Ammon's horn (tissue), 1 donor: ENCODE measurements at places on chromosomes 3 and 15.

DNA sequence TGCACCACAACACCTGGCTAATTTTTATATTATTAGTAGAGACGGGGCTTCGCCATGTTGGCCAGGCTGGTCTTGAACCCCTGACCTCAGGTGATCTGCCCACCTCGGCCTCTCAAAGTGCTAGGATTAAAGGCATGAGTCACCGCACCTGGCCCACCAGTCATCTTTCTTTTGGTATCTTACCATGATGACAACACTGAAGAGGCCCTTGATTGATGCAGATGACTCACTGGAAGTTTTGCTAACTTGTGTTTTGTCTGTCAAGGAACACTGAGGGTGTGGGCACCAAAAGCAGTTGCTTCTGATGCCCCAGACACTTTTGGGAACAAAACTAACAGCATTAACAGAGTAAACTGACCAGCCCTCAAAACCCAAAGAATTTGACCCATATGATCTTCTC is 88.3 kb downstream of the MYO5A start:
- no peak for DNase-seq

GRCh38 chr3:115236496-115236895 is 89.4 kb upstream of the ZBTB20 start:
- no peak for DNase-seq

- DNase-seq, result peak; percentile 89
Measured at GRCh38 chr3:17967111-17967510, 224.7 kb upstream of the TBC1D5 start.

GRCh38 chr3:108548886-108549285 is 38.5 kb upstream of the MYH15 start:
- no peak for DNase-seq

DNA sequence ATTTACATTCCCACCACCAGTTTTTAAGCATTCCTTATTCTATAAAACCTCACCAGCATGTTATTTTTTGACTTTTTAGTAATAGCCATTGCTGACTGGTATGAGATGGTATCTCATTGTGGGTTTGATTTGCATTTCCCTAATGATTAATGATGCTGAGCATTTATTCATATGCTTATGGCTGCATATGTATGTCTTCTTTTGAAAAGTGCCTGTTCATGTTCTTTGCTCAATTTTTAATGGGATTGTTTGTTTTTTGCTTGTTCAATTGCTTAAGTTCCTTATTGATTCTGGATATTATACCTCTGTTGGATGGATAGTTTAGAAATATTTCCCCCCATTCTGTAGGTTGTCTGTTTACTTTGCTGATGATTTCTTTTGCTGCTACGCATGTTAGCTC is 16.1 kb downstream of the TBC1D5 start:
- no peak for DNase-seq

GRCh38 chr3:9349321-9350117 is 13.3 kb upstream of the THUMPD3 start:
- DNase-seq, result no peak

DNA sequence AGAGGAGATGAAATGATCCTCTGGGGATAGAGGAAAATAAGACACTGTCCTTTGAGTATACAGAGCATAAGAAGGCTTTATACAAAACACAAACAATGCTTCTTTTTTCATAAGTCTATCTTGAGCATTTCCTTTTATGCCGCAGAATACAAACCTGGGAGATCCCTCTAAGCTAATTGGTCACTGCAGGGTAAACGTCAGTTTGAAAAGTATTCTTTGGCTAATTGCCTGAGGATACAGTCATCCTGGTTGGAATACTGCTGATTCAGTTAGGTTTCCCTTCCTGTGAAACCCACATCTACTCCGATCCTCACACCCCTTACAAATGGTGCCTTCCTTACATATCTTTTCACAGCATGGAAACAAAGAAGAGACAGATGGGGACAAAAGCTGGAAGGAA is 10.6 kb downstream of the WNT5A start:
- DNase-seq, result no peak

- DNase-seq, result peak; percentile 44
Measured at GRCh38 chr3:172125963-172126457, 86.6 kb downstream of the FNDC3B start.

- DNase-seq, result no peak
Measured at GRCh38 chr3:40020689-40021088, 211.3 kb downstream of the MYRIP start.

GRCh38 chr3:152486364-152486763 is 217.6 kb downstream of the MBNL1 start:
- DNase-seq, result no peak

DNA sequence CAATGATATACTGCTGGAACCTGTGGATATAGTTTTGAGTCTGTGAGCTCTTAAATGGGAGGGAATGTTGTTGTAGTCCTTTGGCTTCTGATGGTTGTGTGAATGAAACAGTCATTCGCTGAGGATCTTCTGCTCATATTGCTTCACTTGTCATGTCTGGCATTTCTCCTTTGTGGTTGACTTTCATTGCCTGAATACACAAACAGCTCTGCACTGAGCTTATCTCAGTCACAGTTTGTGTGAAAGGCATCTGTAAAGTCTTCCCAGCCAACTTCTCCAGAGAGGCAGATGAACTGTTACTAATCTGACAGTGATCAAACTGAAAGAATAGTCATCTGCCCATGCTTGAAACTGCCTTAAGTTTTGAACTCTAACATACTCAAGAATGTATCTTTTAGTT is 59.8 kb downstream of the TMED3 start:
- DNase-seq, result peak; percentile 54

DNA sequence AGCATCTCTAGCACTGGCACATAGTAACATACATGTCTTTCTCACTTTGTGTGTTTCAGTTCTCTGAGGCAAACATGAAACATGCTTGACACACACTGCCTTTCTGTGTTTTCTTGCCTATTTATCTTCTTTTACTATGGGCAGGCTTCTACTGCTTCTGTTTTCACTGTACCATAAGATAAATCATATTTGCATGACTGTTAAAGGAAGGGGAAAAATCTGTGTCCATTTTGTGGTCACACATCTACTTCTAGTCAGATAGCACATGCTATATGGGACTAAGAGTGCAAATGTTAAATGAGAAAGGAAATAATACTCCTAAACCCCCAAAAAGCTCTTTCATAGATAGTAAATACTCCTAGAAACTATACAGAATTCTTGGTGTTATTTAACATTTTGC is 386.4 kb downstream of the ZBTB20 start:
- DNase-seq, result no peak

- DNase-seq, result no peak
Measured at GRCh38 chr3:9253327-9253726, 3.9 kb upstream of the SRGAP3 start.
